Gastrocnemius medialis (tissue), 4 donors: ENCODE measurements at places on chromosomes 3 and 15.

GRCh38 chr3:2526926-2527325 lies 428.3 kb downstream of the CNTN4 start:
- no peak for DNase-seq

DNA sequence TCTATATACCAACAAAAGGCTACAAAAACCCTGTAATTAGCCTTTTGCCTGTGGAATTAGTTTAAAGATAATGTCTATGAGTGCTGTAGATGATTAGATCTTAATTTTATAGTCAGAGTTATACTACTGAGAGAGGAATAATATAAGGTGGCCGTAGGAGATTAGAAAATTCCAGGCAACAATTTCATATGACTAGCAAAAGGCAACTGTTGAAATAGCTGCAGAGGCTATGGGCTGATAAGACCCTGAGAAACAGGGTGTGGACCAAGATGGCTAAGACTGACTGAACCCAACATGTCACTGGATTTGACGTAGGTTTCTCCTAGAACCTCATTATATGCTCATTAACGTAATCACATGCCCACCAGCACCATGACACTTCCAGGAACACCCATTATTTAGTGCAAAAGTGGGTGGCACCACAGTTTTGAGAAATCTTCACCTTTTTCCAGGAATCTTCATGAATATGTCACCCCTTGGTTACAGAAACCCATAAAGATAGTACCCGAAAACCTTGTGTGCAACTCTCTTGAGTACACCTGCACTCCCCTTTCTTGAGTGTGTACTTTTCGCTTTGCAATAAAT lies 29.1 kb upstream of the SCG3 start:
- no peak for DNase-seq

DNA sequence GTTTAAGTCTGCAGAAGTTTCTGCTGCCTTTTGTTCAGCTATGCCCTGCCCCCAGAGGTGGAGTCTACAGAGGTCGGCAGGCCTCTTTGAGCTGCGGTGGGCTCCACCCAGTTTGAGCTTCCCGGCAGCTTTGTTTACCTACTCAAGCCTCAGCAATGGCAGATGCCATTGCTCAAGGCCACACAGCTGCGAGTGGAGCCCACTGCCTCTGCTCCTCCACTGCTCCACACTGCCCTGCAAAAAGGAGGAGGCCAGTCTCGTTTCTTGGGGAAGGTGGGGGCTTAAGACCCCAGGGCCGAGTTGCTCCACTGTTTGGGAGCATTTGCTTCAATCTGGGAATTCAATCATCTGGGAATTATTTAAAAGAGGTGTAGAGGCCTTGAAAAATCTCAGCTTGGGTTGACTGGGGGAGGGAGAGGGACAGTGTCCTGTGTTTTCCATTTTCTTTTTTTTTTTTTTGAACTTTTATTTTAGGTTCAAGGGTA lies 144.6 kb upstream of the MEF2A start:
- DNase-seq, result no peak

- DNase-seq, result no peak
Measured at GRCh38 chr3:69203631-69204314, 81.4 kb upstream of the LMOD3 start.

DNA sequence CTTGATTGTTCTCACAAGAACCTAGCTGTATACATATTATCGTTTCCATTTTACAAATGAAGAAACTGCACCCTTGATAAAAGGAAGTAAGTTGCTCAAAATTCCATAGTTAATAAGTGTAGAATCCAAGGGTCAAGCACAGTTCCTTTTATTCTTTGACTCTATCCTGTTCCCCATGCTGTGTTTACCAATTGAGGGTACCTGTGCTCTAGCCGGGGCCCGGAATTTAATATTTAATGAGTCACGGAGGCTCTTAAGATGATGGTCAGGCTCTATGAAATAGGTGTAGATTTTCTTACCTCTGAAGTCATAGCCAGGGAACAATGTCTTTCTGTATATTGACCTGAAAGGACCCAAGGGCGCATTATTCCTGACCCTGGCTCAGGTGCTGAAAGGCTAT lies 65.2 kb downstream of the LPP start:
- DNase-seq, result no peak

- no peak for DNase-seq
Measured at GRCh38 chr3:24342275-24342674, 152.4 kb downstream of the THRB start.

- DNase-seq, result no peak
Measured at GRCh38 chr15:32824777-32825176, 107.0 kb downstream of the GREM1 start.

- DNase-seq, result no peak
Measured at GRCh38 chr15:82944821-82945220, 7.7 kb downstream of the HOMER2 start.

GRCh38 chr3:172130717-172131050 lies 91.3 kb downstream of the FNDC3B start:
- DNase-seq, result no peak

DNA sequence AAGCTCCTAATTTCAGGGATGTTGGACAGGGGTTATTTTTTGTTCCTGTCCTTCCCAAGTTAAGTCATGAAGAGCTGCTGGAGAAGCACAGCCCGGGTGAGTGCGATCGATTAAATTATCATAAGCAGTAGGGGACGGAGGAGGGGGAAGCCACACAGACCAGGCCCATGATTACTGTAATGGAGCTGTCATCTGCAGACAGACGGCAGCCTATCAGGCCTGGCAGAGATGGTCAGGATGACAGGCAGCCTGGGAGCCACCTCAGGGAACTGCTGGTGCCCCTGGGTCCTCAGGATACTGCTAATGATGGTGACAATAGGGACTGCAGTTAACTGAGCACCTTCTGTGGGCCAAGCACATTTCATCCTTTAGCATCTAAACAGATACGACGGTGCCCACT lies 147.7 kb downstream of the RAB11A start:
- DNase-seq, result no peak

DNA sequence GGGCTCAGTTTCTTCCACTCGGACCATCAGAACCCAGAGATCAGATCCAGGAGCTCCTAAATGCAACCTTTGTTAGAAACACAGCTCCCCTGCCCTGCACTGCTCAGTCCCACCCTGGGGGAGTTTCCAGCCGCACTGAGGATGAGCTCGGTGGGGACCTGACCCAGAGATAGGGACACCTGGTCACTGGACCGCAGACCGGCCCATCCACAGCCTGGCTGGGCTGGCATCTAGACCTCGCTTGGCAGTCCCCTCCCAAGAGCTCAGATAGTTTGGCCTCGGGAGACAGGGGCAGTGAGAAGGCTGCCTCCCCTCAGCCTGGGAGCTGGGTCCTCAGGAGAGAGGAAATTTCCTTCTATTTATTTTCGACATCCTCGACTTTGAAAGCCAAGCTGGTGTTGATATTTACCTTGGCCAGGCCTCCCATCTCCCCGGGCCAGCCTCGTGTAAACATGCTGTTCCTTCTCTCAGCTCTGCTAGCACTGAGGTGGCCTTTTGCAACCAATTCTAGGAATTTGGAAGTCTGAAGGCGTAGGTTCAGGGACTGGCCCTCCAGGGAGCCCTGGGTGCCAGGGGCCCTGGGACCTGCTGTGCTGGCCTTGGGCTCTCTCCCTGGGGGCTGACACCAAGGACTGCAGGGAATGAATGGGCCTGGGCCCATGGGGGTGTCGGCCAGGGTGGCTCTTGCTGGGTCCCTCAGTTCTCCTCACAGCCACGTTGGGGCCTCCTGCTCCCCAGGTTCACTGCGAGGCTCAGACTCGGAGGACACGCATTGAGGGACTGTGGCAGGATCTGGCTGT lies 90.1 kb downstream of the VGLL4 start:
- DNase-seq, result peak; percentile 44
